ENCODE measurements at places on chromosomes 3 and 15. TPM values are rescaled to one million over a fixed set of nuclear protein-coding genes. Genes with fewer than 3 reads are reported as not detected.

EPHA3 gene
- polyA plus RNA-seq: not detected

PLA2G4E gene
- polyA plus RNA-seq: not detected

NOX5 gene
- 0.17 TPM for polyA plus RNA-seq

KNL1 gene
- polyA plus RNA-seq: 7.6 TPM

C3orf20 gene
- 0.03 TPM for polyA plus RNA-seq

PDZRN3 gene
- polyA plus RNA-seq: not detected
